ENCODE measurements at places on chromosomes 13 and 19.
A peak's percentile ranks its signal among the peaks of the same experiment; 100 is the strongest.

- DNase-seq: no peak
These were observed 18.5 kb downstream of the ZNF791 start for GRCh38 chr19:12629215-12629614.

DNA sequence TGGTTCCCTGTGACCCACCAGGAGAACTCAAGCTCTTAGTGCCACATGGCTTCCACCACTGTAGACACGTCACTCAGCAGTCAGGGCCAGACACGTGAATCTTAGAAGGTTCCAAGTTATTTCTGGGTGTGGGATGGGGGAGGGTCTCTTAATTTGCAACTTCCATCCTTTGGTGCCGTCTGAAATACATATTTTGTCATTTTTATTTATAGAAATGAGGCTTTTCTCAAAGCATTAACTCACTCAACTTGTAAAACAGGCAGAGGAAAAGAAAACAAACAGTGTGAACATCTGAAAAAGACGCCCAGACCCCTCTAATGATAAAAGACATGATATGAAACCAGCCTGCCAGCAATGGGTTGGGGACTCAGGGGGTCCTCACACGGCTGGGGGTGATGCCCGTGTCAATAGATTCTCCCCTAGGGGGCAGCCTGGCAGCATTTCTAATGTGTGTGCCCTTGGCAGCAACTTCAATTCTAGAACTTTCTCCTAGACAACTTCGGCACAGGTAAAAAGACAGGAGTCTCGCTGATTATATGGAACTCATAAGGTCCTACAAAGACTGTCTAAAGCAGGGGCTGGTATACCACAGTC is 15.4 kb downstream of the PIP5K1C start:
- DNase-seq: no peak

DNA sequence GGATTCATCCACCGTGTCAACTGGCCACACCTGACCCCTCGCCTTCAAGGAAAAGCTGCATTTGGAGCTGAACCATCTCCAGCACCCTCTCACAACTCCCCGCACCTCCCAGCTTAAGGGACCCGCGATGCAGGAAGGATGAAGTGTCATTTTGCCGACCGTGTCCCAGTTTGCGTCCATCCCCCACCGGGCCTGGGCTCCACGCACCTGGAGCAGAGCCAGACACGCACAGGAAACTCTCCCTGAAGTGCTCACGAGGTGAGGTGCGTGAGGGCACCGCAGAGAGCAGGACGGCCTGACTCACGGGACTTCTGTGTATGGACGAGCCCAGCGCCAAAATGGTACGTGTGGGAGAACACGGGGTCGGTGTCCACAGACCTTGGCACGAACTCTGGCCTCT is 7.2 kb downstream of the SHC2 start:
- DNase-seq: no peak

DNA sequence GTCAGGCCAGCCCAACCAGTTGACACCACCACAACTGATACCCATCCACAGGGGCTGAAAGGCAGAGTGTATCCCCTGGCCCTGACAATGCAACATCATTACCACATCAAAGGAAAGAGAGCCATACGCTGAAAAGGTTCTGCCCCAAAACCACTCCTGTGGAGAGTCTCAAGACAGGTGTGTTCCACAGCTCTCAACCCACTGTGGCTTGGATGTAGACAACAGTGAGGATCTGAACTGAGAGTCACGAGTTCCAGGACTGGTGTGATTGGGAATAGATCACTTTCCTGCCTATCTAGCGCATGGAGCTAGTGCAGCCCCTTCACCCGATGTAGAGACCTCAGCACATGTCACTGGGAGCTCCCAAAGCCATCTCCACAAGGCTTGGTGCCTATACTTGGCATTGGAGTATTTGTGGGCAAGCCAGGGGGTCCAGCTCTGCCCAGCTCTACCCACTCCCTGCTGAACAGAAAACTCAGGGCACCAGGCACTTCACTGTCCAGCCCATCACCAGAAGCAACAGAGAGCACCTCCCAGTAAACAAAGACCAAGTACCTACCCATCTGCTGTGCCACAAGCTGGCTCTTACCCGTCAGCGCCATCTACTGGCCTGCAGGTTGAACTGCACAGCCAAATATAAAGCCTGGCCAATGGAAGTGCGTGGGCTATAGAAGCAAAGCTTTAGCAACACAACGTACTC is 579.5 kb downstream of the UQCRFS1 start:
- DNase-seq: peak; percentile 49

- DNase-seq: no peak
These were observed 11.6 kb upstream of the FPR3 start for GRCh38 chr19:51783372-51783771.

GRCh38 chr13:20984879-20985278 is 76.5 kb downstream of the LATS2 start:
- no peak for DNase-seq

- DNase-seq: no peak
These were observed 81.0 kb upstream of the UBAC2 start for GRCh38 chr13:99119656-99120055.

DNA sequence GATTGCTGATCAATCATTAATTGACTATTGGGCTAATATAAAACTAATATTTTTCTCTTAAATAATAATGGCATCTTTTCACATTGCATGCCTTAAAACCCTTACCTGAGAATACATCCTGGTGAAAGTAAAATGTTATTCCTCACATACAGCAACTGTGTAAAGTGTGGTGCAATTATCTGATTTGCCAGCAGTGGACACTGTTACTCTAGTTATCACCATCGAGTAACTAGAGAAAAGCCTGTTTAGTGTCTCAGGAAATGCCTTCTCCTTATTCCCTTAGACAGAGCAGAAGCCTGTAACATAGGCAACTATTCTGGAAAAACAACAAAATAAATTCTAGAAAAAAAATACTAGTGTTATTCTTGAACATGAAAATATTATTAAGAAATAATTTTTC is 459.8 kb downstream of the FGF14 start:
- peak; percentile 13 for DNase-seq

DNA sequence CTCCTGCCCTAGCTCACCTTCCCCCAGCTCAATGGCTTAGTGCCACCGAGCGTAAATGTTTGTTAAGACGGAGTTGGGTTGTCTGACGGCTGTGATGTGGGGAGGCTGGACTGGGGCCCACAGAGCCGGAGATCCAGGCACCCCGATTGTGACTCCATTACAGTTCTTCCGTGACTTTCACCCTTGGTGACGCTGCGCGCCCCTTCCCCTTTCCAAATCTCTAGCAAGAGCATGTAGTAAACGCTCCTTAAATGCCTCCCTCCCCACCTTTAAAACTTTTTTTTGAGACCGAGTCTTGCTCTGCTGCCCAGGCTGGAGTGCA is 829 bp downstream of the REEP6 start:
- no peak for DNase-seq

DNA sequence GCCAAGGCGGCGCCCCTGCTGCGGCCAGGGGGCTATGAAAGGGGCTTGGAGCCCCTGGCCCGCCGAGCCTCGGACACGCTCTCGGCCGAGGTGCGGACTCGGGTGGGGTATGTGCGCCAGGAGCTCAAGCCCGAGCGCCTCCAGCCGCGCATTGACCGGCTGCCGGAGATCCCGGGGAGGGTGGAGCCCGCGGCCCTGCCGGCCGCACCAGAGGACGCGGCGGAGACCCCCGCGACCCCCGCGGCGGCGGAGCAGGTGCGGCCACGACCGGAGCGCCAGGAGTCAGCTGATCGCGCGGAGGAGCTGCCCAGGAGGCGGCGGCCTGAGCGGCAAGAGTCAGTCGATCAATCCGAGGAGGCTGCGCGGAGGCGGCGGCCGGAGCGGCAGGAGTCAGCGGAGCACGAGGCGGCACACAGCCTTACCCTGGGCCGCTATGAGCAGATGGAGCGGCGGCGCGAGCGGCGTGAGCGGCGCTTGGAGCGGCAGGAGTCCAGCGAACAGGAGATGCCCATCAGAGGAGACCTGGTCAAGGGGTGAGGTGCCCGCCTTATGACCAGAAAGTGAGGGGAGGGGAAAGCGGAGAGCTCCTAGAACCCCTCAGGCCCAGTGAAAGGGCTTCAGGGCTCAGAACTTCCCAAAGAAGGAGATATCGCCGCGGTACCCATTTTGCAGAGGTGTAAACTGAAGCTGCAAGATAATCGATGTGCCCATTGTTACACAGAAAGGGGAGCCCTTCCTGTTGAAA is 8.8 kb upstream of the SHKBP1 start:
- DNase-seq: no peak

GRCh38 chr19:21568816-21569493 is 63.6 kb downstream of the ZNF429 start:
- peak; percentile 74 for DNase-seq

DNA sequence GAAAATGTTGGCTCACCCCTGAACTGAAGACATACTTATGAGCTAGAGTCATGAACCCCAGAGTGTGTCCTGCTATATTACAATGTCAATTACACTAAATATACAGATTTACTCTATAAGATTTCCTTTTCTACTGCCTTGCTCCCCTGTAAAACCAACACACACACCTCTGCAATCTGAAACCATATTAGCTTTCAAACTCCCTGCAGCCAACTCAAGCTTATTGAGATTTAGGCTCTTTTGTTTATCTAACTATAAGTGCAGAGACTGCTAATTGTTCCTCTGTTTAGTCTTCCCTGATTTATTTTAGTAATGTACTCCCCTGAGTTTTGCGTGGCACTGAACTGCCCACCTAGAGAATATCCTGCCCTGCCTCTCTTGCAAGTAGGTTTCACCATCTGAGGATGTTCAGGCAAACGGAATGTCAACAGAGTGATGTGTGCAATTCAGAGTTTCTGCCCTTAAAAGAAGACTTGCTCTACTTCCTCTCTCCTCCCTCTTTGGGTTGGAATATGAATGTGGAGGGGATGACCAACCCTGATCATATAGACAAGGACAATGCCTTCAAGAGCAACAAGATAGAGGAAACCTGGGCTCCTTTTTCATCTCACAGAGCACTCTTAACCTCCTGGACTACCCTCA is 22.3 kb downstream of the FAM216B start:
- DNase-seq: no peak

- no peak for DNase-seq
These were observed 14.2 kb upstream of the PTBP1 start for GRCh38 chr19:782878-783668.

GRCh38 chr13:46211116-46211482 is 629 bp upstream of the LRRC63 start:
- no peak for DNase-seq

GRCh38 chr19:23440791-23441190 is 45.5 kb upstream of the ZNF91 start:
- no peak for DNase-seq

- no peak for DNase-seq
These were observed 1.4 kb downstream of the SIGLEC7 start for GRCh38 chr19:51143486-51143885.

DNA sequence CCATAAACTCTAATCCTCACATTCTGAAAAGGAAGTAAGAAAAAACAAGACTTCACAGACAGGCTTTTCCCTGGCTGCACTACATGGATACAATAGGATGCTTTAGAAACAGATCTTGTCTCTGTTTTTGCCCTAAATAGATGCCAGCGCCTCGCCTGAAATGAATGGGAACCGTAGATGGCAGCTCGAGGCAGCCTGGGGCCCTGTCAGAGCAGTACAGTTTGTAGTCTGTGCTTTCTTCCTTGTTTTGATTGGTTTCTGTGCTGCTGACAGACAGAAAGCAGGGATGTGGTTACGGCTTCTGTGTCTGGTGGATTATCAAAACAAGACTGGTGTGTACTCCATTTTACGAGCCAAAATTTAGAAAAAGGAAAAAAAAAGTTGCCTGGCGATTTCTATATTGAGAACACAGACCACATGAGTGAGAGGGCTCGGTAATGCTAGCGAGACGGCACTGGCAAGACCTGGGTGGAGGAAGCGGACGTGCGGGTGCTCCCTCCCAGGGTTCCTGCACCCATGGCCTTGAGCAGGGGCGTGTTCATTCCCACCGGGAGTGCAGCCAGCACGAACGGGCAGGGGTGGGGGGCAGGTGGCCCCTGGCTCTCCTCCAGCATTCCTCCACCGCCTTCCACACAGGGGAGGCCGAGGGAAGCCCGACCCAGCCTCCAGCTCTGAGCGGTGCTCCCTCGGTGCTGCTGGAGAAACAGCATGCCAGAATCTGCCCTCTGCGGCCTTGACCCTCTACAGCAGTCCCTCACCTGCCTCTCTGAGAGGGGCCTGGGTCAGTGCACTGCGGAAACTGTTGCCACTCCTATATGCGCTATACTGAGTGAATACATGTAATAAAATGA is 37.6 kb upstream of the C1QTNF9 start:
- peak; percentile 76 for DNase-seq

GRCh38 chr13:68810660-68811059 is 1297.0 kb upstream of the ATXN8OS start:
- no peak for DNase-seq

GRCh38 chr13:25462301-25463125 is 90.7 kb downstream of the ATP8A2 start:
- DNase-seq: no peak

- DNase-seq: peak; percentile 10
These were observed 493 bp upstream of the LHFPL6 start for GRCh38 chr13:39603424-39603947.

DNA sequence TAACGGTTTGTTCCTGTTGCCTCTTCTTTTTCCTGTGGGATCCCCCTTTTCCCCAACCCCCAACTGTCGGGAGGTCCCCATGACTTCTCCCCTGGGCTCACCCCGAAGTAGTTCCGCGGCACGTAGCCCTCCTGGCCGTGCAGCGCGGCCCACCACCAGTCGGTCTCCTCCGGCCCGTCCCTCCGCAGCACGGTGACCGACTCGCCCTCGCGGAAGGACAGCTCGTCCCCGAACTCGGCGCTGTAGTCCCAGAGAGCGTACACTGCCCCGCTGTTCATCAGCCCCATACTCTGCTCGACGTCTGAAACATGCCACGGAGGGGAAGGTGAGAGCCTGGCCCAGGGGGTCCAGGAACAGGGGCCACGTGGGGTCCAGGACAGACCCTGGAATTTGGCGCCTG is 12.1 kb upstream of the ERCC2 start:
- no peak for DNase-seq
